Activated CD4-positive, alpha-beta memory T cell treated with anti-CD3 and anti-CD28 coated beads for 36 hours (primary cell): ENCODE measurements at places on chromosomes 2 and 18.
A peak's percentile ranks its signal among the peaks of the same experiment; 100 is the strongest.

DNA sequence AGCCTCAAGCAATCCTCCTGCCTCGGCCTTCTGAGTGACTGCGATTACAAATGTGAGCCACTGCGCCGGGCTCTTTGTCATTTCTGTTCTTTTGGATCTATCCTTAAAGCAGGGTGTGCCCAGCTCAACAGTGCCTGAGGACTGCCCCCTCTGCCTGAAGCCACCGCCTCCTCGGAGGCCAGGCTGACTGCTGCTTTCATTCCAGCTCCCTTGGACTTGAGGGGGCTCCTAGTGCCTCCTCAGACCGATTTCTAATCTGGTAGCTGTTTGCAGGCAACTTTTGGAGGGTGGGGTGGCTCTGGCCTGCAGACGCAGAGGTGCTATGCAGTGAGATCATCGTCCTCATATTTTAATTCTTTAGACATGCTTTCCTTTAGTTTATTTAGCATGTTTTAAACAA lies 35.9 kb upstream of the KLF11 start:
- DNase-seq: no peak

DNA sequence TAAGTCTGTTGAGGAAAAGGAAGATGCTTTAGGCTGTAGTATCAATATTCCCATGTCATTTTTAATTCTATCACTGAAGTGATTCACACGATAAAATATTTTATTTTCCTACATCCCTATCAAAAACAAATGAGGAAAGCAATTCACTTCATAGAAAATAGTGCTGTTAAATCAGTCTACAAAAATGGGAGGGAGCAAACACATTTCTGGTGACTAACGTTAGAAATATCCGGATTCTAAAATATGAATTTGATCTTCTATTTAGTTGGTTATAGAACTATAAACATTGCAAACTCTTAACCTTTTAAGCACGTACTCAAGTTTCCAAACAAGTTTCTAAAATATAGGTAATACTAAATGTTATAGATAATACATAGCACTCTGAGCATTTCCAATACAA lies 20.8 kb downstream of the ATF2 start:
- DNase-seq: no peak

GRCh38 chr2:86383844-86384243 lies 46.4 kb upstream of the REEP1 start:
- DNase-seq: no peak

- no peak for DNase-seq
These were observed 50.6 kb downstream of the ST3GAL5 start for GRCh38 chr2:85838181-85838580.

GRCh38 chr2:80592106-80592505 lies 287.6 kb upstream of the LRRTM1 start:
- DNase-seq: no peak

- DNase-seq: no peak
These were observed 45.0 kb downstream of the ARHGAP25 start for GRCh38 chr2:68779595-68779994.

DNA sequence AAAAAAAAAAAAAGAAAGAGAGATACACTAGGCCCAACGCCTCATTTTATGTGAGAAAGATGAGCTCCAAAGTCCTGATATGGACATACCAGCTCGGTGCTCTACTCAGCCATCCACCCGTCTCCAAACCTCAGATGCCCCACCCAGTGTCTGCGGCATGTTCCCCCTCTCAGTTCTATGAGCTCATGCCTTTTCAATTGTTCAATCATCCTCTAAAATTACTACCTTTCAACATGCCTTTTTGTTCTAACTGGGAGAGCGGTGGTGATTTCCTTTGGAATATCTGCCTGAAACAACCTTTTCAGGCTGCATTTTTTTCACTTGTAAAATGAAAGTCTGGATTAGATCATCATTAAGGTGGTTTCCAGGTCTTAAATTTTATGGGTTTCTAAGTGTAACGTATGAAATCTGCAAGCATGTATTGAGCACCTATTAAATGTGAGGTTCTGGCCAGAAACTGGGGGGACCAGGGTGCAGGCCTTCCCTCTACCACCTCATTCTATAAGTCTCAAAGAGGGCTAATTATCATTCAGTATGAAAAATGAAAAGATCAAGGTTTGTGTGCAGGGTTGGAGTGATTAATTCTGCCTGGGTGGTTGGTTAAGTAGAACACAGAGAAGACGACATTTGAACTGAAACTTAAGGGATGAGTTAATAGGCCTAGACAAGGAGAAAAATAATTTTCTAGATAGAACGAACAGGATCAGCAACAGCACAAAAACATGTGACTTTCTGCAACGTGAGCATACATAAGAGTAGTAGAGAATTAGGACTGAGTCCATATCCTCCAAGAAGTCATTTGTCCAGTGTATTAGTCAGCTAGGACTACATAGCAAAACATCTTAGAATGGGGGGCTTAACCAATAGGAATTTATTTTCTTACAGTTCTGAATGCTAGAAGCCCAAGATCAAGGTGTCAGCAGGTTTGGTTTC lies 87.4 kb upstream of the GLS start:
- DNase-seq: peak; percentile 43

DNA sequence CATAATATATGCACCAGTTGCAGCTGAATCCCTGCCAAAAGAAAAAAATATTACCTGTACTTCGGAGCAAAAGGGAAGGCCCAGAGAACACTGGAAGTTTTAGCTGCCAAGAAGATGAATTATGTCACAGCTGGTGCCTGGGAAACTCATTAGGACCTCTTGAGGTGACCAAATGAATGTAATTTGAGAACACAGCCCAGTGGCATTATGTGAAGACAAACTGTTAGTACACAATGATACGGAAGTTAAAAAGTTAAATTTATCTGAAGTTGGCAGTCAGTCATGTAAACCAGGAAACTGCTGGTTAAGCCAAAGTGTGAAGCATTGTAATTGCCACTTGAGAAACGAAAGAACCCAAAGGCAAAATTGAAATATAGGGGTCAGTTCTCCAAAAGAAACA lies 80.7 kb downstream of the EML4 start:
- DNase-seq: no peak

DNA sequence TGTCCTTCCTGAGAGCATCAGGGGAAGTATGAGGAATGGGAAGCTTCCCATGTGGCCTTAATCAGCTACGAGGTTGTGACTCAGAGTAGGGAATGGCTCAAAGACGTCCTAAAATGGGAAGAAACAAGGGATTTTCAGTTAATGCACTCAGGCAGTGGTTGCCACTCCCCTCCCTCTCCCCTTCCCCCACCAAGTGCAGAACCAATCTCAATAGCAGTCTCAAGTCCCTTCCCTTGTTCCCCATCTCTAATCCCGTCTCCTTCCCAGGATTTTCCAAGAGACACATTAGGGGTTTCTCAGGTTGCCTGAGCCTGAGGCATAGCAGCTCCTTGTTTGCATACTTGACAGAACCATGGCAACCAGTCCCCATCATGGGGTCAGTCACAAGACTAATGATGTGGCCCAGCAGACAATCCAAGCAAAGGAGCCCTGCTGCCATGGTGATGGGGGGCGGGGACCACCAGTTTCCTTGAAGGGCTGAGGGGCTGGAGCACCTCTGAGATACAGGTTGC lies 18.2 kb upstream of the RESP18 start:
- DNase-seq: no peak

DNA sequence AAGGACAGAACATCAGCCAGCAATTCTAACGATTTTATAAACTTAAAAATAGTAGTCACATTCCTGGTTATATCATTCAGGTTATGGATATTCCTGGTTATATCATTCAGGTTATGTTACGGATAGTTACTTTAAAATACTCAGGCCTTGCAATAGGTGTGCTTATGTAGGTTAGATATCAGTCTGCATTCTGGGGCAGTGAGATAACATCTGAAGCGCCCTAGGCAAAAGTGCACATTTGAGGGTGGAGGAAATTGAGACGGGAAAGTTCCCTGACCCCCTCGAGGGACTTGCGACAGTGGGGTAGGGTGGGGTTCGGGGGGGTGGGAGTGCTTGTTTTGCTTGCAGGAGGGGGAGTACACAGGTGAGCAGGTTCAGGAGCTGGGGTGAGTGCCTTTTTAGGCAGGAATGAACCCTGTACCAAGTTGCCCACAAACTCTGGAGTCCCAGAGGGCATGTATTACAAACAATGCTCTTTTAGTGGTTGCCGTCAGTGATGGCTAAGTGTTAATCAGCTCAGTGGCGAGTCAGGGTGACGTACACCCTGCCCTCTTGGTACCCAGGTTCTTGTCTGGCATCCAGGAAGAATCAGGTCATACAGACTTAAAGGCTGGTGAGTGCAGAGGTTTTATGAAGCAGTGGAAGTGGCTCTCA lies 31.8 kb downstream of the CREG2 start:
- no peak for DNase-seq

GRCh38 chr2:191710411-191710900 lies 32.5 kb downstream of the NABP1 start:
- DNase-seq: no peak

DNA sequence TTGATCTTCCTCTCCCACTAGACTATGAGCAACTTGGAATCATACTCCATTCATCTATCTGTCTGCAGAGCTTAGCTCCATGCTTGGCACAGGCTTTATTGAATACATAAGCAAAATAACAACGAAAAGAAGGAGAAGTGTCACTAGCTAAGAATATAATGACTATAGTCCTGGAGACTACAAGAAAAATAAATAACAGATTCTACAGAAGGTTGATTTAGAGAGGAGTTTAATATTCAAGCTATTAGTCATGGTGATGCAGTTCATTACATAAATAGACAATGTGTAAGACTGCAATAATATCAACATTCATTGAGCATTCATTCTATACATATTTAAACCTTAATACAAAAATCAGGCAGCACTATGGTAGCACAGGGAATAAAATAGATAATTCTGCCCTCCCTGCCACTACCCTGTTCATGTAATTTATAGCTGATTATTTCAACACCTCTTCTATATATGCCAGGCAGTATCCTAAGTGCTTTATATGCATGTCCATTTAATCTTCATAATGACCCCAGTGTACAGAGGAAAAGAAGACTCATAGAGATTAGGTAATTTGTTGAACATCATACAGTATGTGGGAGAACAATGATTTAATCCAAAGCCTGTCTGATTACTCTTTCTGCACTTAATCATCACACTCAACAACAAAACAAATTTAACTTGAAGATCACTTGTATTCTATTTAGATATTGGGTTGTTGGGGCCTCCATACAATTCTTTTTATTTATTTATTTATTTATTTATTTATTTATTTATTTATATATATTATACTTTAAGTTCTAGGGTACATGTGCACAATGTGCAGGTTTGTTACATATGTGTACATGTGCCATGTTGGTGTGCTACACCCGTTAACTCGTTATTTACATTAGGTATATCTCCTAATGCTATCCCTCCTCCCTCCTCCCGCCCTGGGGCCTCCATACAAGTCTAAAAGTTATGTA lies 165.3 kb downstream of the RNF152 start:
- no peak for DNase-seq

DNA sequence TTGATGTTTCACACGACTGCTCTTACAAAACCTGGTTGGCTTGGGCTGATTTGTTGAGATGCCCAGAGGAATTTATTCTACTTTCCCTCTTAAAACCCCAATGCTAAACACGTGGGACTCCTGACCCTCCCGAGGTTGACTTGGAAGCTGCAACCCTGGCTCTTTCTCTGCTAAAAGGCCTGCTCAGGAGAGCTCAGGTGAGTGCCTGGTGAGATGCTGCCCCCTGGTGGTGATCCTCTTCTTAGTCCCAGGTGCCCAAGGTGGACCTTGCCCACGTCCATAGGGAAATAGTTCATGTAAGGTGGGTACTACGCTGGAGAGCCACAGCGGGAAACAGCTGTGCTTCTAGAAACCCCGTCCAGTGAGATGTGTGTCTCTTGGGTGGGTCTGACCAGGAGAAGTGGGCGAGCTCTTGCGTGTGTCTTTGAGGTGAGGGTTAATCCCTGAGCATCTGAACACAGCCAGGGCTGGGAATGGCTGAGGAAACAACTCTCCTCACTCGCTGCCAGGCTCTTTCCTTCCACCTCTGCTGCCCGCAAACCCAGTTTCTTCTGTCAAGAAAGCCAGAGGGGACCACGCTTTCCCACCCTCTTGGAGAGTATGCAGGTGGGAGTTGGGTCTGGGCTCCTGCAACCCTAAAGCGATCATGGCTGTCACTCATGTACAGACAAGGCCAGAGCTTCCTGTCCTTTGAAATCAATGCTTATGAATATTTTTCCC lies 25.5 kb upstream of the PXDN start:
- peak; percentile 65 for DNase-seq

GRCh38 chr2:47063538-47063930 lies 91.6 kb downstream of the STPG4 start:
- no peak for DNase-seq

- DNase-seq: no peak
These were observed 836.1 kb downstream of the CBLN2 start for GRCh38 chr18:71707985-71708500.
